Neural crest cell (in vitro differentiated cells): ENCODE measurements at places on chromosomes 7 and 10. TPM values are rescaled to one million over a fixed set of nuclear protein-coding genes. Genes with fewer than 3 reads are reported as not detected.

NPTX2 gene
- total RNA-seq = 15.9 and 16.3 TPM in 2 replicates

EGR2 gene
- 14.2 and 14.4 TPM in 2 replicates for total RNA-seq

KAZALD1 gene
- 1.4 and 2.9 TPM in 2 replicates for total RNA-seq

SPDYE2B gene
- not detected in 2 replicates for total RNA-seq

TAS2R4 gene
- 1.1 and 1.6 TPM in 2 replicates for total RNA-seq

IRF5 gene
- total RNA-seq = not detected in 2 replicates

TBXAS1 gene
- 4.1 and 5.7 TPM in 2 replicates for total RNA-seq

LUC7L2 gene
- 102 and 107 TPM in 2 replicates for total RNA-seq

SPDYE5 gene
- not detected in 2 replicates for total RNA-seq

PTPRZ1 gene
- 202 and 207 TPM in 2 replicates for total RNA-seq

GJC3 gene
- 0.28 and 0.45 TPM in 2 replicates for total RNA-seq

SLC26A5 gene
- not detected in 2 replicates for total RNA-seq

NRG3 gene
- 3.1 and 3.4 TPM in 2 replicates for total RNA-seq

EVX1 gene
- total RNA-seq = 0.79 and 0.80 TPM in 2 replicates

COL13A1 gene
- total RNA-seq = 8.1 and 9.5 TPM in 2 replicates

ZNF488 gene
- 2.9 and 3.2 TPM in 2 replicates for total RNA-seq

RHOBTB1 gene
- total RNA-seq = 15.8 and 15.9 TPM in 2 replicates
